ENCODE measurements at places on chromosomes 7 and 10.

GRCh38 chr7:92567460-92567859, 22.7 kb downstream of the FAM133B start:
- no peak for DNase-seq

- no peak for DNase-seq
Observed at GRCh38 chr7:147411096-147411495, 1179.5 kb upstream of the C7orf33 start.

DNA sequence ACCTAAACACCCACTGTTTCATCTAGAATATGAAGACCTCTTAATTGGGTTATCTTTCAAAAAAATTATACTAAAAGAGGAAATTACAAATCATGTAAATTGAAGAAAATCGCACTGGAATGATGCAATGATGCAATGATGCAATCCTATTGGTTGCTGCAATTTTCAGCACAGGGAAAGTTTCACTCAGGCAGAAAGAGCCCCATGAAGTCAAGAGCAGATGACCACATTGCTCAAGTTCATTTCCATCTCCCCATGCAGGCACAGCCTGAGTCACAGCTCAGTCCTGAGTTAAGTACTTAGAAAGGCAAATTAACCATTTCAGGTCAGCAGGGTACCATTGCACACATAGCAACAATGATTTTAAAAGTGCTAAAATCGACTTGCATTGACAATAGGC, 180.3 kb upstream of the MYO3A start:
- DNase-seq, result no peak

DNA sequence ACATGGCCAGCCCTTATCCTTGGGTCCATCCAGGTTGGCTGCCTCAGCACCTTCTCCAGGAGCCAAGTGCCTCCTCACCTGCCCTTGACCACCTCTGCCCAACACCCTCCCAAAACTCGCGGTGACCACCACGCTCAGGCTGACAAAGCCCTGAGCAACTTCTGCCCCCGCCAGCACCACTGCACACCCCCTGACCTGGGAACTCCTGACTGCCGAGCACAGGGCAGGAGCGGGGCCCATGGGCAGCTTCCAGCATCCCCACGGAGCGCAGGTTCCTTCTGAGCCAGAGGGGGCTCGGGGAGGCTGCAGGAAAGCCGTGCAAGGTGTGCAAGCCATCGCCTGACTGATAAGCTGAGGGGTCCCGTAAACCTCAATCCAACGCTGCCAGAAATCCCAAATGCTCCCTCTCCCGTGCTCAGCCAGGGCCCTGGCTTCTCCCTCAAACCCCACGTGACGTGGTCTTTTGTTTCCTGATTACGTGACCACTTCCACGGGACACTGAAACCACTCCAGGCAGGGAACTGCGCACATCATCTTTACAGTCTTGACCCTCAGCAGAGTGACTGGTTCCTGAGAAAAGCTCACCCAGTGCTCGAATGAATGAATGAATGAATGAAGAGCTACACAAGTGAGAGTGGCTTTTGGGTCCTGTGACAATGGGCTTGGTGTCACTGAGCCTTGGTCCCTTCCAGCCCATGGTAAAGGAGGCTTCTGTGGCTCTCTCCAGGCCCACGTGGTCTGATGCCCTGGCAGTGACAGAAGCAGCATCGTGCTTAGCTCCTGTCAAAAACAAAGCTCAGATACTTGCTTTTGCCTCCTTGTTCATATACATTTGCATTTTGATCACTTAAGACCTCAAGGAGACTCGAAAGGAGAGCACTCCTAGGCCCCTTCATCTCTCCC, 249.8 kb upstream of the PPP2R2D start:
- no peak for DNase-seq

GRCh38 chr7:80440883-80441282, 71.0 kb downstream of the GNAT3 start:
- DNase-seq, result no peak

DNA sequence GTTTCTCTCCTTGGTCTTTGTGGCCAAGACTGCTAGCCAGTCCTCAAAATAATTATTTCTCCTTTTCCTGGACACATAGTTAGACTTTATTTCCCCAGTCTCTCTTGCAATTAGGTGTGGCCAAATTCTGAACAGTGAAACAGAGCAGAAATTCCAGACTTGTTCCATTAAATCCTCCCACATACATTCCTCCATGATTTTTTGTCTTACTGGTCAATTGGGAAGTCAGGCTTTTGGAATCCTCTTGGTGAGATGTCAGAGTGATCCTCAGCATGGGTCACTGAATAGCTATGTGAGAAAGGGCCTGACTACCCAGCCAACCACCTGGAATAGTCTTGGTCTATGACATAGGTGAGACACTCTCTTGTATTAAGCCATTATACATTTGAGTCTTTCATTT, 164.2 kb downstream of the DGKI start:
- no peak for DNase-seq

- DNase-seq, result peak; percentile 75
Observed at GRCh38 chr7:36037121-36037662, 115.9 kb upstream of the EEPD1 start.

DNA sequence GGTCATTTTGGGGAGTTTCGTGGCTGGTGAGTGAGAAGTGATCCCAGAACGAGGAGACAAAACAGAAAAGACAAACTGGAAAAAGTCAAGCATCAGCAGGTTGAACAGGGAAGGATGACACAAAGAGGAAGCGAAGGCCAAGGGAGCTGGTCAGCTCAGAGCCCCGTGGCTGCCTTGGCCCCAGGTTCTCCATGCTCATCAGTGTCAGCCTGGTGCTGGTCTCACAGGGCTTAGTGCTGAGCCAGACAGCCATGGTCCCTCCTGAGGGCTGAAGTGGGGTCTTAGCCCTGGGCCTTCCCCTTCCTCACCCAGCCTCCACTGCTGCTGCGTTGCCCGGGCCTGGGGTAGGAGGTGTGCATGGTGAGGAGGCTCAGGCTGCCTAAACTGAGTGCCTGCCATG, 183.6 kb downstream of the PFKFB3 start:
- peak; percentile 18 for DNase-seq

DNA sequence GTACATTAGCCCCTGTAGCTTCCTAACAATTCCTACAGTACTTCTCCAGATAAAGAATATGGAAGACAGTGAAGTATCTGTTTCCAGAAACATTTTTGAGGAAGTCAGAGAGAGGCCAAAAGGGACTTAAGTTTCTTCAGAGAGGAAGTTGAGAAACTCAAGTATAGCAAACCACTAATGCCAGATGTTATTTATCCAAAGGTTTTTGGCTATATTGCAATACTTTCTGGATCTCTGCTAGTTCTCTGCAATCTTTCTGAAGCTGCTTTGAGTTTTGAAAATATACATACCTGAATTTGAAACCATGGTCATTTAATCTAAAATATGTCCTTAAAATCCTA, 64.7 kb downstream of the BICC1 start:
- no peak for DNase-seq

DNA sequence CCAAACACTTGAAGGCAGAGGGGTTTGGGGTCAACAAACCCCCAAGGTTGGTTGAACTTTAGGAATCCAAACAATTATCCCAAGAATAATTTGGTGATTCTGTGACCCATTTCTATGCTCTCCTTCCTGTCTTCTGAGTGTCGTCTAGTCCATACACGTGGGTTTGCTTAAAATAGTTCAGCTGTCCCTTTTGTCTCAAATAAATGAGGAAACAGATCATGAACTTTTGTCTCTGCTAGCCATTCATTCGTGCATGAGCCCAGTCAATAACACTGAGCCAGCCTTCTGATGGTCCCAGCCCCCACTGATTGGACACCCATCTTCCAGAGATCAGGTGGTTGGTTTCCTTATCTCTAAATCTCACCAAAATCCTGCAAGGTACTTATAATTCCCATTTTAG, 255.4 kb downstream of the PRPF18 start:
- DNase-seq, result no peak

GRCh38 chr10:60397792-60398191, 8.1 kb upstream of the ANK3 start:
- DNase-seq, result no peak
